ENCODE measurements at places on chromosomes 7 and 10.

DNA sequence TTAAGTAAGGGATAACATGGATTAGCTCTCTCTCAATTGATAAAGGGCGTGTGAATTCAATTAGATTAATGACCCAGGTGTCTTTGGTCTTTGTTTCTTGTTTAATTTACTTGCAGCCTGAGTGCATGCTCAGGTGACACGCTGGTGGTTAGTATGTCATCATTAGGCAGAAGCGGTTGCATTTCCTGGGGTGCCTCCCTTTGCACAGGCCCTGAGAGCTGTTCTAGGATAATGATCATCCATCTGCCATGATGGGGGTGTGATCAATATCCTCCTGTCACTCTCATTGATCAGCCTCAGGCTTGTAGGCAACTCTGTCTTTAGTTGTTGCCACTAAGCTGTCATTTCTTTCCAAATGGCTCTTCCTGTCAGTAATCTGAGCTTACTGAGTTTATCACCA is 99.6 kb upstream of the NPS start:
- no peak for DNase-seq

DNA sequence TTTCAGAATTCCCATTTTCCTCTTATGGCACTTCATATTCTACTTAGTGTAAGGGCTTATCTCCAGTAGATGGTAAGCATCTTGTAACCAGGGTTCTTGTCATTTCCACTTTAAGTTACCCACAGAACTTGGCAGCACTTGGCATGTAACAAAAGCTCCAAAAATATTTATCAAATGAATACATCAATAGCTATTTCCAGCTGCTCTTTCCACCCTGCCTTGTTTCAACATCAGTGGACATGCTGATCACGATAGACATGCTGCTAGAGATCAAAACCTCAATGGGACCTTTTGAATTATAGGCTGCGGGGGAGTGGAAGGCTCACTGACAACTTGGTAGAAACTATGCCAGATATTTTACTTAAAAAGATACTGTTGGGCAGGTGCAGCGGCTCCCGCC is 32.9 kb downstream of the HOXA1 start:
- DNase-seq = no peak

- DNase-seq = no peak
Measured at GRCh38 chr10:35600193-35600592, 4.9 kb upstream of the GJD4 start.

DNA sequence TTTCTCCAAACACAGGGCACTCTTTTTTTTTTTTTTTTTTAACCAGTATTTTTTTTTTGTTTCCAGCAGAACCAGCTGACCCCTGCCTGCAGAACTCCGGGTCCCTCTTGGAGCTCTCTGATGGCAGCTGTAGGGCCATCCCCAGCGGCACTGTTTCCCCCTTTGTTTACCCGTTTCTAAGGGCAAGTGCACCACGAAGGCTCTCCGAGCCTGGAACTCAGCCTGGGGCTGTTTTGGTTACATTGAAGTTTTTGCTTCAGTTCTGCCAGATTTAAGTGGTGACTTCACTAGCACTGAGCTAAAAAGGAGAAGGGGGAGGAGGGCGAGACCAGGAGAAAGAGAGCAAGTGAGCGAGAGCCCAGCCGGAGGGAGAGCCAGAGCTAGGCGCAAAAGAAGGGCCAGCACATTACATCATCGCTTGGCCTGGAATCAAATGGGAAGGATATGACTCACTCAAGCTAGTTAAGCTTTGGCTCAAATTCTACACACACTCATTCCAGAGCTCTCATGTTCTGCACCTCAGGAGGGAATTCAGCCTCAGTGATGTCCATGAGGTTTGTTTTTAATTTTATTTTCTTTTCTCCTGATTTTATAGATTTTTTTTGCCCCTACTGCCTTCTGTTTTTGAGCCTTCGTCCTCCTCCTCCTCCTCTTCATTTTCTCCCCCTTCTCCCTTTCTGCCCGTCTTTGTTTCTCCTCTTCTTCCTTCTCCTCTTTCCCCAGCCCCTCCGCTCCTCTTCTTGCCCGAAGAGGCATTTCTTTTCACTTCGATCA is 272.3 kb downstream of the TRIL start:
- DNase-seq = no peak

- DNase-seq = no peak
Measured at GRCh38 chr7:46317256-46317655, 396.2 kb upstream of the IGFBP3 start.

GRCh38 chr10:70726909-70727495 is 54.7 kb downstream of the ADAMTS14 start:
- no peak for DNase-seq

DNA sequence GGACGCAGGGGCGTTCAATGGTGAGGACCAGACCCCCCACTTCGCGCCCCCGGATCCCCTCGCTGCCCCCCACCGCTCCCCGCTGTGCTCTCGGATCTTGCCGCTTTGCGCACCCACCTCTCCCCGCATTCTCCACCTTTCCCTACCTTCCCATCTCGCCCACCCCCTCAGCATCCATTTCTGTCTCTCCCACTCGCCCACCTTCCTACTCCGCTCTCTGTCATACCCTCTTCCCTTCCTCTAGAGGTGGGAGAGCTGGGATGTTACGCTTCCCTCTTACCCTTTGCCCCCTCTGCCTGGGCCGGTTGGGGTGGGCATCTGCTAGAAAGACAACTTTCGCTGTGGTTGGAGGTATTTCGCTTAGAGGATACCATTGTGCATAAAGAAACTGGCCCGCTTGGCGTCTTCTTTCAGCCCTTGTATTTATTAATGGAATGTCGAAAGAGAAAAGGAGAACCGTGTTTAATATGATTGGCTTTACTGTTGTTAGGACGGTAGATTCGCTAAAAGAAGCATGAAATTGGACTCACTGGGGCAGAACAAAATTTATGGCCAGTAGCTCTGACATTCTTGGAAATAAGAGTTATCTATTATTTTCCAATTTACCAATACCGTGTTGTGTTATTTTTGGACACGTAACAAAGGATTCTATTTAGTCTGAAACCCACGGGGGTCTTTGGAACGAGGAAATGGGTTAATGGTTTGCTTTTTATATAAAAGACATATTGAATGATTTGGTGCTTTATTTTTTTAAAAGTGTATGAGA is 873 bp downstream of the PRKAR2B start:
- DNase-seq = no peak

- no peak for DNase-seq
Measured at GRCh38 chr10:94036766-94037033, 43.0 kb downstream of the PLCE1 start.

Data from effector memory CD8-positive, alpha-beta T cell (primary cell).